ENCODE measurements at places on chromosomes 3 and 15. TPM values are rescaled to one million over a fixed set of nuclear protein-coding genes. Genes with fewer than 3 reads are reported as not detected.

Gene CDAN1
- 4.7 TPM for total RNA-seq

Gene HCN4
- 9.7 TPM for total RNA-seq

Gene CLK3
- 53.6 TPM for total RNA-seq

Gene UNC13C
- total RNA-seq: not detected

Gene GDPGP1
- 12.3 TPM for total RNA-seq

Gene STRA6
- total RNA-seq: not detected

Gene ELL3
- total RNA-seq: 6.3 TPM

Gene LOXL1
- 21.9 TPM for total RNA-seq

DNA sequence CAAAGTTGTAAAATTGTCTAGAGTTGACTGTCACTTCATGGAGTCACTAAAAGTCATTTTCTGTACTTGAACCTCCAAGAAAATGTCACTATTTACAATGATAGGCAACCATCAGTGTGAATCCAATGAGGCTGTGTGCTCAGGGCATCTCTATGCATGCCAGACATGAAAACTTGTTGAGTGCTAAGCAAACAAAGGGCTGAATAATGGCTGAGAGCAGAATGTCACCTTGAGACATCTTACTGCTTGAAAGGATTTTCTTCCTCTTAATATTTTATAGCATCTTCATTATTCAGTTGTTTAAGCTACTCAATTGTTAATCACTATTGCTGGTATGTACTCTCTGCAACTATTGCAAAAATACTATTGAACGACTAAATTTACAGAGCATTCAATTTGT lies 184.7 kb downstream of the PLCH1 start:
- H3K36me3 ChIP-seq: no peaks in the 10 kb centered on the region
- H3K27me3 ChIP-seq: no peaks in the 10 kb centered on the region
- H3K4me3 ChIP-seq: no peak overlapping the region
- H3K4me1 ChIP-seq: no peaks in the 10 kb centered on the region
- no peak for DNase-seq

DNA sequence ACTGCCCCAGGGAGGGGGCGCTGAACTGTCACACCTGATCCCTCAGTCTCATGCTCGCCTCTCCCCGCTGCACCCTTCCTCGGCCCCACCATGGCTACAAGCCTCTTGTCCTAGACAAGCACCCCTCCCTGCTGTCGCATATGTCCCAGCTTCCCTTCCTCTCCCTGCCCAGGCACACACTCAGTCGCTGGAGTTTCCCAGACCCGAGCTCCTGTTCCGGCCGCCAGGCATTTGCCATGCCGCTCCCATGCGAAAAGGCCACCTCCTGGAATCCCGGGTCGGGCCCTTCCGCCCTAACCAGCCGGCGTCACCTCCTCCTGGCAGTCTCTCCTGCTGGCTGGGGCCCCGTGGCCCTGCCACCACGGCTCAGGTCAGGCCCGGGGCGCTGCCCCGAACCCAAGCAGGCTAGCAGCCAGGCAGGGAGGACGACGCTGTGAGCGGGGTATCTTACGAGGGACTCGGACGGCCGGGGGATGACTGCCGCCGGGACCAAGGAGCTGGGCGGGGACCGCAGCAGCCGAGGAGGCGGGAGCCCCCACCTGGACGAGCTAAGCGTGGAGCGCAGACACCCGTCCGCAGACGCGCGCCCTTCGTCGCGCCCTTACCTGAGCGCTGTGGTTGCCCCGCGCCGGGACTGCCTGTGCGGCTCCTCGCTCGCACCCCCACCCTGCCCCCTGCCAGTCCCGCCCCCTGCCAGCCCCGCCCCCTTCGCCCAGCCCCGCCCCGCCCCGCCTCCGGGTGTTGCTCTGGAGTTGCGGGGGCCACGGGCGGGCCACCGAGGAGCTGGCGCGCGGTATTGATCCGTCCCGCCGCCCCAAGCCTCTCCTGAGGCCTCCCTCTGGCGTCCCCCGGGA lies at the start of gene ALS2CL:
Gene ALS2CL, minus strand, starts transcription at position 642 of the 854 bp plus-strand sequence. CDS start 4,239 bp downstream, outside the sequence.
- H3K27me3 ChIP-seq: no peaks in the 10 kb centered on the region
- H3K36me3 ChIP-seq: no peaks in the 10 kb centered on the region
- DNase-seq: peak; percentile 75
- H3K4me3 ChIP-seq: peak within 1 kb of the TSS; percentile 57

- H3K27me3 ChIP-seq: no peaks in the 10 kb centered on the region
- no peaks in the 10 kb centered on the region for H3K36me3 ChIP-seq
- no peak overlapping the region for H3K4me3 ChIP-seq
- no peak for DNase-seq
These were observed 67.1 kb downstream of the MRPL46 start for GRCh38 chr15:88400084-88400483.

- H3K36me3 ChIP-seq: no peaks in the 10 kb centered on the region
- no peaks in the 10 kb centered on the region for H3K4me1 ChIP-seq
- no peak for DNase-seq
- H3K4me3 ChIP-seq: no peak overlapping the region
These were observed 90.1 kb upstream of the PRR23C start for GRCh38 chr3:139134678-139135372.

- H3K4me1 ChIP-seq: no peaks in the 10 kb centered on the region
- no peak overlapping the region for H3K27ac ChIP-seq
- no peaks in the 10 kb centered on the region for H3K36me3 ChIP-seq
These were observed 56.3 kb downstream of the OSBPL10 start for GRCh38 chr3:31924610-31925270.

GRCh38 chr3:134353171-134353825 lies 20.9 kb downstream of the AMOTL2 start:
- H3K4me1 ChIP-seq: peaks cover 82% of the 10 kb centered on the region
- no peak overlapping the region for H3K27ac ChIP-seq
- peaks cover 41% of the 10 kb centered on the region for H3K36me3 ChIP-seq
- DNase-seq: no peak
- H3K27me3 ChIP-seq: no peaks in the 10 kb centered on the region

GRCh38 chr3:33636125-33636850 lies 81.8 kb downstream of the CLASP2 start:
- no peak overlapping the region for H3K27ac ChIP-seq
- H3K27me3 ChIP-seq: no peaks in the 10 kb centered on the region
- H3K36me3 ChIP-seq: peaks cover 34% of the 10 kb centered on the region
- no peak overlapping the region for H3K4me3 ChIP-seq
- H3K4me1 ChIP-seq: no peaks in the 10 kb centered on the region

DNA sequence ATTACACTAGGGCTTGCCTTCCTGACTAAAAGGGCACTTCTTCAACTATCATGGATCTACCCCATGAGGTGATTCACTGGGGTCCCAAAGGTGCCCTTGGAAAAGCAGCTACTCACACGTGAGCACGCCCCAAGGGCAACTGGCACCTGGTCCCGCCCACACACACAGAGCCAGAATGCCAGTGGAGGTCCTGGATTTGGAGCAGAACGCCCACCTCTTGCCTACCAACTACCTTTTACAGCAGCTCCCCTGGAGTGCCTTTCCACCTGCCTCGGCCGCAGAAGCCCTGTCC lies 1.8 kb upstream of the CTDSPL start:
- H3K27ac ChIP-seq: peak overlapping the region; percentile 89
- H3K4me1 ChIP-seq: peaks cover 20% of the 10 kb centered on the region
- H3K4me3 ChIP-seq: peak overlapping the region; percentile 87
- no peaks in the 10 kb centered on the region for H3K27me3 ChIP-seq

- no peaks in the 10 kb centered on the region for H3K4me1 ChIP-seq
- no peak overlapping the region for H3K27ac ChIP-seq
- no peaks in the 10 kb centered on the region for H3K36me3 ChIP-seq
- no peaks in the 10 kb centered on the region for H3K27me3 ChIP-seq
These were observed 144.3 kb downstream of the TJP1 start for GRCh38 chr15:29677871-29678461.

GRCh38 chr3:44969154-44969827 lies 6.7 kb downstream of the ZDHHC3 start:
- no peak overlapping the region for H3K4me3 ChIP-seq
- peaks cover 55% of the 10 kb centered on the region for H3K4me1 ChIP-seq
- no peak for DNase-seq
- no peaks in the 10 kb centered on the region for H3K27me3 ChIP-seq

DNA sequence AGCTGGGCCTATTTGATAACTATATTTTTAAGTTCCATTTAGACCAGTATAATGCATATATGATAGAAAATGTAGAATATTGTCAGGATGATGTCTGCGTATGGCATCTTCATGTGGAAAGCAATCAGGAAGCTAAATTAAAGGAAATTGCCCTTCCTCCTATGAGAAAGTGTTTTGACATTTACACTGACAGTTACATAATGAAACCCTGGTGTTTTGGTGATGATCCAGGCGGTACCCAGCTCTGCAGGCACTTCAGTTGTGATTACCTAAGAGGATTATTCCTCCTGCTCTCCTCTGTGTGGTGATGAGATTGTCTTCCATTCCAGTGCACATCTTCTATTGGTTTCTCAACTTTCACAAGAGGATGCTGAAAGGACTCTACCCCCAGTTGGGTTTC lies 126.5 kb upstream of the MITF start:
- no peaks in the 10 kb centered on the region for H3K27me3 ChIP-seq
- no peaks in the 10 kb centered on the region for H3K36me3 ChIP-seq
- H3K27ac ChIP-seq: no peak overlapping the region
- DNase-seq: no peak
- no peaks in the 10 kb centered on the region for H3K4me1 ChIP-seq

DNA sequence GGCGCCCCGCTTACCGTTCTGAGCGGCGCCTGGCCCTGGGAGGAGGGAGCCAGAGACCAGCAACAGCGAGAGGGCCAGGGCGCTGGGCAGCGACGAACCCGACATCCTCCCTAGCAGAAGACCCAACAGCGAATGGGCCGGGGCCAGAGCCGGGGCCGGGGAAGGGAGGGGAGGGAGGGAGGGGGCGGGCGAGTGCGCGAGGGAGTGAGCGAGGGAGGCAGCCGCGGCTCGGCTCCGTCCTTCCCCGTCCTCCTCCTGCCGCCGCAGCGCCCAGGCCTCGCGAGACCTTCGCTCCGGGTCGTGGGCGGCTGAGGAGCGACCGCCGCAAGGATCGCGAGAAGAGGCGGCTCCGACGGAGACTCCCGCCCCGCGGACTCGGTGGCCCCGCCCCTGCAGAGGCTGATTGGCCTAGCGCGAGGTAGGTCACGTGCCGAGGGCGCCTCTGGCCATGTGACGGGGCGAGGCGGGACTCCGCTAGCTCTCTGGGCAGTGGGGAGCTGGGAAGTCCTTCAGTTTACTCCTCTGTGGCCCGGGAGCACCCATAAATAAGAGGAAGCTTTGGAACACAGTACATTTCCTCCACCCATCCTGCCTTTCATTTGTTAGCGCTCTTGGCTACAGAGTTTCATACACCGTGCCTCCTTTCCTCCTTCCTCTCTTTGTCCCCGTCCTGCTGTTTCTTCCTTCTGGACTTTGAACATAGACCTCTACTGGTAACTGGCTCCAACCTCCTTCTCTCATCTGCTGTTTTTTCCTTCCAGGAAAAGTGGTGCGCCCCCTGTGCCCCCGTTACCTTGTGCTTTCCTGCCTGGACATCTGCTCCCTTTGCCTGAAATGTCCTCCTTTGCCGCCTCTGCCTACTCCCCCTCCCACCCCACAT lies at the start of gene NPTN:
Gene NPTN, minus strand, starts transcription at position 279 of the 880 bp plus-strand sequence. Its CDS starts 174 bp downstream, at position 105.
- no peaks in the 10 kb centered on the region for H3K27me3 ChIP-seq
- H3K27ac ChIP-seq: peak within 1 kb of the TSS; percentile 93
- peak within 1 kb of the TSS; percentile 96 for H3K4me3 ChIP-seq
- peaks cover 37% of the 10 kb centered on the region for H3K4me1 ChIP-seq

GRCh38 chr15:75042730-75043508 lies 19.5 kb downstream of the PPCDC start:
- H3K36me3 ChIP-seq: no peaks in the 10 kb centered on the region
- no peak overlapping the region for H3K4me3 ChIP-seq
- peaks cover 59% of the 10 kb centered on the region for H3K4me1 ChIP-seq
- H3K27me3 ChIP-seq: no peaks in the 10 kb centered on the region
- DNase-seq: peak; percentile 84

DNA sequence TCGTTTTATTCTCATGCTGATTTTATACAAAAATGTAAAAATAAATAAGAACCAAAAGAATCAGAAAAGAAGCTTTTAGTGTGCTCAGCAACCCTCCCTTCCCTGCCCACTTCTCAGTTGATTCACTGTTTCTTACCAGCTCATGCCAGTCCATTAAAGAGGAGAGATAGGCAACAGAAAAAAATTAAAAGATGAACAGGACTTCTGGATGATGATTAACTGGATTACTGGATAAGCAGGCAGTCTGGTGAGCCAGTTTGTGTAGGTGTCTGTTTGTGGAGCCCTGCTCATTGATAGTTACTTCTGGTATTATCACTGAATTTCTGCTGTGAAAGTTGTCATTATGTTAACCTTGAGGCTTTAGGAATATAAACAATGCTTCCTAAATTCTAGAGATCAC lies 15.1 kb upstream of the GPR171 start:
- H3K4me3 ChIP-seq: no peak overlapping the region
- H3K27me3 ChIP-seq: no peaks in the 10 kb centered on the region
- H3K4me1 ChIP-seq: peaks cover 20% of the 10 kb centered on the region
- H3K36me3 ChIP-seq: no peaks in the 10 kb centered on the region
- DNase-seq: no peak

GRCh38 chr3:60809857-60810610 lies 441.2 kb downstream of the FHIT start:
- no peak overlapping the region for H3K27ac ChIP-seq
- no peak for DNase-seq
- no peaks in the 10 kb centered on the region for H3K4me1 ChIP-seq
- H3K36me3 ChIP-seq: no peaks in the 10 kb centered on the region
- no peaks in the 10 kb centered on the region for H3K27me3 ChIP-seq

DNA sequence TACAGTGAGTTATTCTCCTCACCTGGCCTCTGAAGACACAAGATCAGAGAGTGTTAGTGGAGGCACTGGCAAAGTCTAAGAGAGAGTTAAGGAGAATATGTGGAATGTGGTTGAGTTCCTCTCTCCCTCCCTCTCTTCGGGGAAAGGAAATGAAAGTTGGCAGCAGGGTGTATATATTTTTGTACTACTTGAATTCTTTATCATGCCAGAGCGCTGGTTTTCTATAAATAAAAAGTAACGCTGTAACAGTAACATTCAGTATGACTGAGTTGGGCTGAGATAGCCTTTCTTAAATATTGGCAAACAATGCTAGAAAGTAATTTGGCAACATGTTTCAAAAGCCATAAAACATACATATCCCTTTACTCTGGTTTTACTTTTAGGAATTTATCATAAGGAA lies 77.5 kb upstream of the TNFAIP8L3 start:
- peak overlapping the region; percentile 80 for H3K27ac ChIP-seq
- no peaks in the 10 kb centered on the region for H3K4me1 ChIP-seq
- no peaks in the 10 kb centered on the region for H3K36me3 ChIP-seq
- no peak for DNase-seq

DNA sequence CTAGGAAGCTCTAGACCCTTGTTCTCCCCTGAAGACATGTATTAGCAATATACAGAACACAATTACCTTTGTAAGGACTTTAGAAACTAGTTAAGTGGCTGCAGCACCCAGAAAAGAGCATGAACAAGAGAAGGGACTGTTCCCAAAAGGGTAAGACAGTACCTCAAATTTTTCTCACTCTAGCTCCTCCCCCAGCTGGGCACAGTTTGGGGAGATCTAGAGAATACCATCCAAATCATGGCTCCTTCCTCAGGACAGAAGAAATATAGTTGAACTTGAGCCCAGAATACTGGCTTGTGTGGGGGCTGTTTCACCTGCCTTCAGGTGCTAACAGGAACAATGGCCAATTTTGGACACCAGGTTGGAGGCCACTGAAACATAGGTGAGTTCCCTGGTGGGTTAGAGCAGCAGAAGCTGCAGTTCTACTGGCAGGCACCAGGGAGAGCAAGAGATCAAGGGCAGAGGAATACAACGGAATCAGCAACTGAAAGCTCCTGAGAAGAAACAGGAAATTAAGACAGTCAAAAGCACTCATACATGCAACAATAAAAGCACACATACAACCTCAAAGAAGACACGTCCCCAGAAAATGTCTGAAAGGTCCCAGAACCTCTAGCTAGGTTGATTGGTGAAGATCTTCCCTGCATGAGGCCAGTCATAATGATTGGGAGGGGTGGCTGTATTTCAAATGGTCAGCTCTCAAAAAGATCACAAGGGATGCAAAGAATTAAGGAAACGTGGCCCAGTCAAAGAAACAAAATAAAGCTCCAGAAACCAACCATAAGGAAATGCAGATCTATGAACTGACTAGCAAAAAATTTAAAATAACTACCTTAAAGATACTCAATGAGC lies 104.9 kb upstream of the ASB14 start:
- no peaks in the 10 kb centered on the region for H3K4me1 ChIP-seq
- H3K27me3 ChIP-seq: no peaks in the 10 kb centered on the region
- no peaks in the 10 kb centered on the region for H3K36me3 ChIP-seq
- no peak overlapping the region for H3K4me3 ChIP-seq
